ENCODE measurements at places on chromosomes 13 and 19. TPM values are rescaled to one million over a fixed set of nuclear protein-coding genes. Genes with fewer than 3 reads are reported as not detected.

Gene IRGC
- not detected for total RNA-seq

- DNase-seq, result no peak
These were observed 628.7 kb downstream of the EFNB2 start for GRCh38 chr13:105906746-105907145.

DNA sequence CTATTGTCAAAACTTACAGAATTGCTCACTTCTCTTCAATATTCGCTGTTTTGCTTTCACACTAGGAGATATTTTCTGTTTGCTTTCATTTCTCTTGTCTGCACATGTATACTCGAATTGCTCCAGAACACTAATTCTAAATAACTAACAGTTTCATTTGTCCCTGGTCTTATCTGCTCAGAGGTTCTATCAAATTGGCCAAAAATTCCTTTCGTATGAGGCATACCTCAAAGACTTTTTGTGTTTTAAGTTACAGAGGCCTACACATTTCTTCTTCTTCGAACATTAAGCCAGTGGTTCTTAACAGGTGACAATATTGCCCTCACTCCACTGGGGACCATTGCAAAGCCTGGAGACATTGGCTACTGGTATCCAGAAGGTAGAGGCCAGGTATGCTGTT lies 1314.6 kb downstream of the EFNB2 start:
- no peak for DNase-seq

DNA sequence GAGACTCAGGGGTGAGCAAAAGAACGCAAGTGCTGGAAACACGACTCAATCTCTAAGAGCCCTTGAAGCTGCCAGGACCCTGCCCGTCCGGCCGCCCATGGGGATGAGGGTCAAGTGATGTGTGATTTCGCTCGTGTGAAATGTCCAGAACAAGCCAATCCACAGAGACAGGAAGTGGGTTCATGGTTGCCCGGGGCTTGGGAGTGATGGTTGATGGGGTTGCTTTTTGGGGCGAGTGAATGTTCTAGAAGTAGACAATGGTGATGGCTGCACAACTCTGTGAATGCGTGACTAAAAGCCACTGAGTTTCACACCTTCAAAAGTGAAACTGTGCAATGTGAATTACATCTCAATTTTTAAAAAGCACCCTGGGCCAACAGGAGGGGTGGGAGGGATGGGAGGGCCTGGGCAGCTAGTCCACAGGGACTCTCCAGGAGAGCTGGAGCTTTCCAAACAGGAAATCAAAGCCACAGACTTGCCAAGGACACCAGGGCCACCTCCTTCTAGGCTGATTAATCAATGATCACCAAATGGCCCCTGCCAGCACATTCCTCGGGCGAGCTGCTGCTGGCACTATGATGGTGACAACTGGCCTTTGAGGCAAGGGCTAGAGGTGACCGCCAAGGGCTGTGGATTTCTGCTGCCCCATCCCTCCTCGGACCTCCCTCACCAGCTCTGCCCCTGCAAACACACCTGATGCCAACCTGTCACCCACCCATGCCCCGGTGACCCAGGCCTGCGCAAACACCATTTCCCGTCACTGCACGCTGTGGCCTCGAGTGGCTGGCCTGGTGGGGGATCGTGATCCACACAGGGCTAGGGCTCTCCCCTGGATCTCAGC lies 14.0 kb downstream of the DPP9 start:
- no peak for DNase-seq

DNA sequence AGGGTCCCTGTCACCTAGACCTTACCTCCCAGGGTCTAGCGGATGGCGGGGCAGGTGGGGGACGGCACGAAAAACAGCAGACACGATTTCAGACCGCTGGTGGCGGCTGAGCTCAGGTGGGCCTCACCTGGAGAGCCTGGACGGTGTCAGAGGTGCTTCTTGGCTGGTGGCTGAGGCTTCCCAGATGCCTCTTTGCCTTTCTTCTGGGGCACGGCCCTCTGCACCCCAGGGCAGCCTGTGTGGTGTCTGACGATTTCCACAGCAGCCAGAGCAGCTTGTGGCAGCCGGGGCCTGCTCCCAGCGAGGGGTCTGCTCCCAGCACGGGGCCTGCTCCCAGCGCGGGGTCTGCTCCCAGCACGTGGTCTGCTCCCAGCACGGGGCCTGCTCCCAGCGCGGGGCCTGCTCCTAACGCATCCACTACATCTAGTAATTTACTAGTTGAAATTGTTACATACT lies 66.7 kb downstream of the ATP11A start:
- no peak for DNase-seq

- no peak for DNase-seq
These were observed 35.6 kb upstream of the SPATA13 start for GRCh38 chr13:24124789-24125476.

DNA sequence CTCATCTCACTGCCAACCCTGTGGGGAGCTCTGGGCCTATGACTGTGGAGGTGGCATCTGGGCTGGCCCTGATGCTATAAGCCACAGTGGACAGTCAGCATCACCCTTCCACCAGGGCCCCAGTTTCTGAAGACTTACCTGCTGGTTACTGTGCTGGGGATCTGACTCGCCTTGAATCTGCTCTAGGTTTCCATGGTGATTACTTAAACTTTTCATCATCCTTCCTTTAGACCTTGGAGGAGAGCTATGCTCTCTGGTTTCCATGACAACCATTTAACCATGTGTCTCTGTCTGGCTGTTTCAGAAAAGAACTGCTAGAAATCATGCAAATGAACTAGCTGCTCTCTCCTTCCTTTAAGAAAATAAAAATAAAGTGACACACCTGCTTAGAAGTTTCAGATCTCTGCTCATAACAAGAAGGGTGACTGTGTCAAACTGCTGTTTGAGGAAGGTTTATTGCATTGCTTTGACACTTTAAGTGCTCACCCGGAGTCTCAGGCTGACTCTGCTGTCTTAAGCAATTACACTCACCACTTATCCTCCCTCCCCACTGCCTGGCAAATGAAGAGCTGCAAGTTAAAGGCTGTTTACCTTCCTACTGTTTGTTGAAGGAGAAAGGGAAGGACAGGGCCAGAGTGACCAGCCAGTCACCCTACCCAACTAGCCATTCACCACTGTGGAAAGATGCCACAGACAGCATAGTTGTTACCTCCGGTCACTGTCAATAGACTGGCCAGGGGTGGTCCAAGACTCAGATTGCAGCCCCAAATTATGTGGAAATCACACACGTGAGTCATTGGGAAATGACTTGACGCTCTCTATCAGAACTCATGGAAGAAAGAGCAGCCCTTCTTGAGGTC lies 87.6 kb downstream of the HSPH1 start:
- no peak for DNase-seq

GRCh38 chr19:49415102-49415809 lies 8.0 kb downstream of the PTH2 start:
- DNase-seq, result no peak

GRCh38 chr19:15438124-15438496 lies 11.6 kb downstream of the WIZ start:
- DNase-seq, result no peak

Data from left cardiac atrium (tissue), 4 donors.